ENCODE measurements at places on chromosomes 3 and 15. TPM values are rescaled to one million over a fixed set of nuclear protein-coding genes. Genes with fewer than 3 reads are reported as not detected.

- H3K27me3 ChIP-seq, result peaks cover 12% of the 10 kb centered on the region
- H3K4me3 ChIP-seq, result no peak overlapping the region
- H3K27ac ChIP-seq, result no peak overlapping the region
- H3K36me3 ChIP-seq, result no peaks in the 10 kb centered on the region
- no peak for DNase-seq
Measured at GRCh38 chr15:51243774-51244173, 94.6 kb downstream of the CYP19A1 start.

GRCh38 chr15:60835974-60836373 is 357.0 kb upstream of the ICE2 start:
- no peak overlapping the region for H3K4me3 ChIP-seq
- no peak overlapping the region for H3K27ac ChIP-seq
- no peaks in the 10 kb centered on the region for H3K36me3 ChIP-seq

GRCh38 chr3:144107923-144108322 is 136.3 kb downstream of the DIPK2A start:
- H3K4me1 ChIP-seq, result no peaks in the 10 kb centered on the region
- H3K27me3 ChIP-seq, result no peaks in the 10 kb centered on the region
- H3K27ac ChIP-seq, result no peak overlapping the region
- no peaks in the 10 kb centered on the region for H3K36me3 ChIP-seq

DNA sequence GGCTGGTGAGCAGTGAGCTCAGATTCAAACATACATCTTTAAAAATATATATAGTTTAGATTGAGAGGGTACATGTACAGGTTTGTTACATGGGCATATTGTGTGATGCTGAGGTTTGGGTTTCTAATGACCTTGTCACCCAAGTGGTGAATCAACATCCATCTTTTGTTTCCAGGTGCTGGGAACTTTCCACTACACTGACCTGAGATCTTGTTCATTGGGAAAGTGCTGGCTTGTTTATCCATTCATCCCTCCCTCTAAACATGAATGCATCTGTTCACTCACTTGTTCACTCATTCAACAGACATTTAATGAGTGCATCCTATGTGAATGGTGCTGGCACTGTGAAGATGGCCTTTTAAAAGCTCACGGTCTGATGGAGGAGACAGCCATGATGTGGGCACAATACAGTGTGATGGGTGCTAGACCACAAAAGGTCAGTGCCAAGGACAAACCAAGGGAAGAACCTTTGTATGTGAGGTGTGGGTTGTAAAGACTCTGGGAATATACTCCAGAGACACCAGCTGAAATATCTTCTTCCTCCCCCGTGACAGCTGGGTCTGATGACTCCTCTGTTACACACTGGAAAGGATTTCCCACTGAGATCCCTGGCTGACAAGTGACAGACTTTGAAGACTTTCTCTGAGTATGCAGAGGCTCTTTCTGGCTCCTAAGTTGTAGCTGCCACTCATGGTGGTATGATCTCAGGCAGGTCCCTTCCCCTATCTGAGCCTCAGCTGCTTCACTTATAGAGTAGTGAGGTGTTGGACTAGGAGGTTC is 16.2 kb upstream of the ITGA11 start:
- no peak for DNase-seq
- peaks cover 64% of the 10 kb centered on the region for H3K27me3 ChIP-seq
- no peaks in the 10 kb centered on the region for H3K4me1 ChIP-seq
- H3K4me3 ChIP-seq, result no peak overlapping the region
- no peaks in the 10 kb centered on the region for H3K36me3 ChIP-seq

- H3K27me3 ChIP-seq, result no peaks in the 10 kb centered on the region
- H3K4me3 ChIP-seq, result no peak overlapping the region
- no peaks in the 10 kb centered on the region for H3K4me1 ChIP-seq
- H3K36me3 ChIP-seq, result peaks cover 94% of the 10 kb centered on the region
Measured at GRCh38 chr15:25057574-25057973, 102.8 kb downstream of the SNRPN start.

DNA sequence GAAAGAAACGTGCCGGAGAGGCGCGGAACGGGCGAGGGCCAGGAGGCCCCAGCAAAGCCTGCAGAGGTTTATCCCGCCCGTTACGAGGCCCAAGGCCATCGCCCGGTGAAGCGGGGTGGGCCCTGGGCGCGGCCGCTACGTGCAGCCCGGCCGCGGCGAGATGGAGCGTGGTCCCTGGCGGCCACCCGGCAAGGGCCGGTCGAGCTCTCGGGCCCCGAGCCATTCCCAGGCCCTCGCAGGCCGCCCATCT is 1.1 kb downstream of the PKM start:
- no peak for DNase-seq
- H3K4me3 ChIP-seq, result peak overlapping the region; percentile 88
- peak overlapping the region; percentile 91 for H3K27ac ChIP-seq
- H3K4me1 ChIP-seq, result peaks cover 41% of the 10 kb centered on the region
- H3K36me3 ChIP-seq, result peaks cover 32% of the 10 kb centered on the region

DNA sequence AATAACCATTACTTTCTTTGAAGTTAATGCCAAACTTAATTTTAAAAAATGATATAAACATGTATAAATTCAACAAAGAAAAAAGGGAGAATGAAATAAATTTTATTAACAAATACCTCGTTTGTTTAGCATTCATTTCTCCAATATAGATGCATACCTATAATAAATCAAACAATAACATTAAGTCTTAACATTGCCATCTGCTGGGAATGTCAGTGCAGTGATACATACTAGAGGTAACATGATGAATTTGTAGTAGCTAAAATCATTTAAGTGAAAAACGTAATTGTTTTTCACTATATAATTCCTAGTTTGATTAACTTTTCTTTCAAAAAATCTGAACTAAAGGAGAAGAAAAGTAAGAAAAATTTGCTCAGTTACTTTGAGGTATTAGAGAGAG is 340.2 kb upstream of the CBLB start:
- no peaks in the 10 kb centered on the region for H3K27me3 ChIP-seq
- H3K4me1 ChIP-seq, result peaks cover 63% of the 10 kb centered on the region
- no peak for DNase-seq
- H3K36me3 ChIP-seq, result peaks cover 32% of the 10 kb centered on the region

MYO5C gene
- total RNA-seq, result 2.5 TPM

C3orf52 gene
- 2.5 TPM for total RNA-seq

IL12A gene
- not detected for total RNA-seq

Measured in activated CD8-positive, alpha-beta T cell treated with anti-CD3 and anti-CD28 coated beads, Interleukin-2, amount 10 ng/mL, durations not matched to agents 7 days and 5 days (primary cell).